ENCODE measurements at places on chromosomes 5 and 9.

- DNase-seq, result no peak
These were observed 161.7 kb downstream of the OXCT1 start for GRCh38 chr5:41708604-41708940.

DNA sequence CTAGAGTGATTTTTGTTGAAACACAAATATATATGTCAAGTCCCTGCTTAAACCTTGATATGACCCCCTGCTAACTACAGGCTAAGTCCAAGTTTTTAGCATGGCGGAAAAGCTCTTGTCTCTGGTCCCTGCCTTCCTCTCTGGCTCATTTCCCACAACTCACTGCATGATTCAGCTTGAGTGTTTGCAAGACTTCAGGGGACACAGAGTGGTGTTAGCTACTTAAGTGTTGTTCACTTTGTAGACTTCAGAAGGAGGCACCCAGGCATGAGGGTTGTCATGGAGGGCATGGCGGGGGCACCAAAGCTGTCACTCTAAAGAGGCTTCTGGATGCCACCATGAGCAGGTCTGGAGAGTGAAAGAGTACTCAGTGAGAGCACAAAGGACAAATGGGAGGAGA lies 362.4 kb upstream of the ACTBL2 start:
- DNase-seq, result no peak

DNA sequence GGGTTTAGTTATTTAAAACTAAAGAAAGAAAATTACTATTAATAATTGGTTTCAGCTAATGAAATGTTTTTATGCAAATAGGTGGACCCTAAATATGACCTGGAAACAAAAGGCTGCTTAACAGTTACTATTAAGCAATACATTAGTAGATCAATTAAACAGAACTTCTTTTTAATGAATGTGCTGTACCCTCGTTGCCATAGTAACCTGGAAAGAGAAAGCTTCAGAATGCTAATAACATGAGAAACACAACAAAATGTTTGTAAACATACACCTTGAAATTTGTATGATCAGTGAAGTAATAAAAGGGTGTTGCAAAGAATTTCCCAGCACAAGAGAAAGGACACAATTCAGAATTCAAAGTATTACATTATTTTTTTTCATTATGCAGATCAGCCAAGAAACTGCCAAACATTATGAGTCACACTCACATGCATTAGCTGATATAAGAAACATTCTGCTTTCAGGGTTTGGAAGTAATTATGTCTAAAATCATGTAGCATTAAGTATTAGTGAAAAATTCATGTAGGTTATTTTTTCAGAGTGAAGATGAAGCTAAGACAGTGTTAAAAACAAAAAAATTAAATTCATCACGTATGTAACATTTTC lies 348.3 kb downstream of the ISL1 start:
- no peak for DNase-seq

GRCh38 chr5:61402244-61402823 lies 70.3 kb downstream of the ZSWIM6 start:
- no peak for DNase-seq

DNA sequence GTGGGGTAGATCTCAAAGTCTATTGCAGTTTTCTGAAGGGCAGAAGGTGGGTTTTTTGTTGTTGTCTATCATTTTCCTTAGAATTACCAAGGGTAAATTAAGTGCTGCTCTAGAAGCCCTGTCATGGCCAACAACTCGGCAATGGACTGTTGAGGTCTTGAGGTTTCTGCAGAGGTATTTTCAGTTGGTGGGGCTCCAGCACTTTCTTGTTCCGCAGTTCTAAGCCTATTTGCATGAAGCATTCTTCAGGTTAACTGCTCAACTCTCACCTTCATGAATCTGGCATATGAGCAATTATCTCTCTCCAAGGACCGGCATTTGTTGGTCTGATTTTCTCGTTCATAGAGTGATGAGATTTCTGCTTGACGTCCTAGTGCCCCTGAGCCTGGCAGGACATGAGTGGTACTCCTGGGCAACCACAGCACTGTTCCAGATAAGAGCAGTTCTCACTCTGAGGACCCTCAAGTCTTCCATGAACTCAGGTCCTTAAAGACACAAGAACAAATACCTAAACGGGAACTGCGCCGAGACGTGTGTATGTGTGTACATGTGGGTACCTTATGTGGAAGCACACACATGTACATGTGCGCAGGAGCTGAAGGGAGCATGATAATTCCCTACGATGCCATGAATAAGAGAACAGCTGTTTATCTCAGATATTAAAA lies 544.5 kb downstream of the CSNK1G3 start:
- DNase-seq, result no peak

GRCh38 chr5:143352691-143353090 lies 50.8 kb downstream of the NR3C1 start:
- DNase-seq, result no peak

DNA sequence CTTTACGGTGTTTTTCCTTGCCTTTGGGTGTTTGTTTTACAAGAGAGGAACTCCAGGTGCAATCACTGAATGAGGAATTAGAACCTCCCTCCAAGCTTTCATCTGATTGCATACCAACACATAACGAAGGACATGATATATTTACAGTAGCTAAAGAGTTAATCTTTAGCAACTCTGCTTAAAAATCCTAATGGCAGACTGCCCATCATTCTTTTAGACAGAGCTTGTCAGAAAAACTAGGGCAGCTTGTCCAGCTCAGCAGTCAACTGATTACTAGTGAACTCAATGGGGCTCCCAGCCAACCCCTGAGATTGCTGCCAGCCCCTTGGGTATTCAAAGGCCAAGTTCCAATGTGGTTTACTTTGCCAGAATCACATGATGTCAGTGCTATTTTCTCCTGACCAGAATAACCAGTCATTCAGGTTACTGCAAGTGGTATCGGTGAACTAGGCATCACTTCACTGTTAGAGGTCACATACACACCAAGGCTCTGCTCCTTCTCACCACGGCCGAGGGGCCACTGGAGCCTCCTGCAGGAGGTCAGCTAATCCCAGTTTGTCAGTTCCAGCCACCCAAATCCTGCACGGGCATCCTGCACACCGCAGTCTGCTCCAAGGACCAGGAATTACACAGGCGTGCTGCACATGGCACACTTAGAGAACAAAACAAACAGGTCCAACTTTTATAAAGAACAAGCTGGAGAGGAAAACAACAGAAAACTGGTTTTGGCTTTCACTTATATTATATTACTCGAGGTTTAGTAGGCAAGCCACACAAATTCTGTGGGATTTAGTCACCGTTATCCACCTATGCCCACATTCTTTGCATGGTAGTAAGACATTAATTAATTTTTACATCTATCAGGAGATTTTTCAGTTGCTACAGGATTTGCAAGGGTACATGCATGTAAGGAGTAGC lies 62.5 kb downstream of the NFIB start:
- no peak for DNase-seq

DNA sequence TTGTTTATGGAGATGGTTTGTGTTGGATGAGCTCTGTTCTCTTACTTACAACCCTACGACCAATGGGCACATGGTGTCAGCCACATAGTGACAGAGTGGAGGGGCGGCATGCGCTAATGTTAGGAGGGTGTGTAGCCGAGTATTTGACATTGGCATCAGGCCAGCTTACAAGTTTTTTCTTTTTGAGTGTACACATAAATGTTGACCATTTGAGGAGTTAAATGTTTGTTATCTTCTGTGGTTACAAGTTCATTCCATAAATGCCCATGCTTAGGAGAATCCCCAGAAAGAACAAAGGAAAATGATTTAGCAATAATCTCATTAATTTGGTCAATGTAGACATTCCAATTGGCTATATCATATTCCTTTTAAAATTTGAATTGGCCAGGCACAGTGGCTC lies 180.1 kb upstream of the ELL2 start:
- no peak for DNase-seq

DNA sequence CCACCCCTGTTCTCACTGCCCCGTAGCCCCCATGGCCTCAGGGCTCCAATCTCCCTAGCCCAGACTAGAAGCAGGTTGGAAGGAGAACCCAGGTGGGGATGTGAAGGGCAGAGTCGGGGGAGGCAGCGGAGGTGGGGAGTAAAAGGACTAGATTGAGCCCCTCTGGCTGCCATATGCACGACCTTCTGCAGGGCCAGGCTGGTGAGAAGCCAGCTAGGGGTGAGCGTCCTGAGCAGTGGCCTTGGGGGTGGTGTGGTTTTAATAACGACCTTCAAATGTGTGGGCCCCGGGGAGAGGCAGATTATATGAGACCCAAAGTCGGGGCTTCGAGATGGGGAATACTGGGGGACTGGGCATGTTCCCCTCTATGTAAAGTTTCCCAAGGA lies 139.5 kb downstream of the C9orf50 start:
- no peak for DNase-seq

GRCh38 chr9:134502266-134502791 lies 139.3 kb upstream of the COL5A1 start:
- DNase-seq, result no peak

GRCh38 chr5:80156156-80156555 lies 99.7 kb downstream of the SERINC5 start:
- DNase-seq, result no peak

GRCh38 chr9:20315677-20316076 lies 306.6 kb downstream of the MLLT3 start:
- DNase-seq, result no peak

DNA sequence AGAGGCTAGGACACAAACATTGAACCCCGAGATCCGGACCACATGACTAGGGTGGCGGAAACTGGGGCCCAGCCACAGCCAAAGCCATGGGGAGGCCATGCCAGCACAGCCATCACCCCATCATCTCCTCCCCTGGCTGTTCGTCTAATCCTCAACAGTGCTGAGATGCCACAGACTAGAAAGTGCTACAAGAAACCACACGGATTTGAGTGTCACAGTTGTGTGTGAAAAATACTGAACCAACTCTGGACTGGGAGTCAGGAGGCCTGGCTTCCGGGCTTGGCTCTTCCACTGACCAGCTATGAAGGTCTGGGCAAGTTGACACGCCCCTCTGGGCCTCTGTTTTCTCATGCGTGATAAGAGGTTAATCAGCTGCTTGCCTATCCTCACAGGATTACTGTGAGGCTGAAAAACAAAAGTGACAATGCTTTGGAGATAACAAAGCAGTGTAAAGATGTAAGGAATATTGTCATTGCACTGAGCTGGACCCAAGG lies 38.8 kb upstream of the SHB start:
- no peak for DNase-seq

GRCh38 chr5:17267106-17267505 lies 49.7 kb downstream of the BASP1 start:
- no peak for DNase-seq

GRCh38 chr5:174303437-174304045 lies 258.0 kb downstream of the NSG2 start:
- no peak for DNase-seq

- no peak for DNase-seq
These were observed 16.3 kb upstream of the SEMA5A start for GRCh38 chr5:9562141-9562540.

- DNase-seq, result no peak
These were observed 10.6 kb upstream of the SLC44A1 start for GRCh38 chr9:105233873-105234272.

DNA sequence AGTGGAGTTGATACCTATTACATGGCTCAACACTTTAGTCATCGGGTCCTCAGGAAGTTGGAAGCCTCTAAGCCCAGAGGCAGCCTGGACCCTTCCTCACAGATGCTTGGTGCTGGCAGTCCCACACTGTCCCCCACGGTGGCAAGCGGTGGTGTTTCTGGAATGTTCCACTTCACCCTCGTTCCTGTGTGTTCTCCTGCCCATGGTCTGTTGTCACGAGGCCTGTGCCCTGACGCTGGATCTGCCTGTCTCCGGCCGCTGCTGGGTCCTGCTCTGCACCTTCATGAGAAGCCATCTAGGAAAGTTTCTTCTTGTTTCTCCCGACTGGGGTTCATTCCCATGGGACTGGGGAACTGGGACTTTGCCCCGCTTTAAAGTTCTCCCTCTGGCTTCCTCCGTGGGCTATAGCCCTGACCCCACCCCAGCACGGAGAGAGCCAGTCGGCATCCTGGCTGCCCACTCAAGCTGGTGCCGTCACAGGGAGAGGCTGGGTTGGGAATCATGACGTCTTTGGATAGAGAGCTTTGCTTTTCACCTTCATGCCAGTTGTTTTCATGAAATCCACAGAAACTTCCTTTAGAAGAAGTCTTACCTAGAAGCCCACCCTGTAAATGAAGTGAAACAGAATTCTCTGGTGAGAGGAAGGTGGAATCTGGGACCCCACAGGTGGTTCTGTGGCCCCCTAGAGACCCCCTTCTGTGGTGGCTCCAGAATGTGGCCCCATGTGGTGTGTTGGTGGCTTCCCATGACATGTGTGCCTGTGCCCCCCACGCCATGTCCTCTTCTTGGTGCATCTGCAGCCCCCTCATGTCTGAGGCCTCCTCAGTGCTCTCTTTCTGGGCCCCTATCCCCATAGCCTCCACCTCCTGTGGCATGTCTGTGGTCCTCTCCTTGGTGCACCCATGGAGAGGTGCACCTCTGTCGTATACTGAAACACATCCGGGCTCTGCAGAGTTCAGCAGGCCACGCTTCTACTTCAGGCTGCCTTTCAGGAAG lies 43.8 kb downstream of the TRIP13 start:
- DNase-seq, result no peak

- DNase-seq, result no peak
These were observed 1138.2 kb downstream of the TAF11L14 start for GRCh38 chr5:18772475-18772874.

DNA sequence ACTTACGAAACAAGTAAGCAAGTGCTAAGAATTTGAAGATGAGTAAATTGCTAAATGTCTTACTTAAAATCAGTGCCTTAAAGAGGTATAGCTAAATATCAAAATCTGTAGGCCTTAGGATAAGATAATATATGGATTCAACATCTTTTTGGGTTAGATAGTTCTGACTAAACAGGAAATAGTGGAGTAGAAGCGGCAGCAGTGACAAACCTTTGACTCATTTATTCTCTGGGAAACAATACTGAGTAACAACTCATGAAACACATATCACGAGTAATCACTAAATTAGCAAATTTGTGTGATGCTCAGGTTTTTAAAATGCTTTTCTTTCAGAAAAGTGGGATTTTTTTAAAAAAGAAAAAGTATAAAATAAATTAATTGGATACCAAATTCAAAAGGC lies 762.1 kb upstream of the TYRP1 start:
- DNase-seq, result no peak

DNA sequence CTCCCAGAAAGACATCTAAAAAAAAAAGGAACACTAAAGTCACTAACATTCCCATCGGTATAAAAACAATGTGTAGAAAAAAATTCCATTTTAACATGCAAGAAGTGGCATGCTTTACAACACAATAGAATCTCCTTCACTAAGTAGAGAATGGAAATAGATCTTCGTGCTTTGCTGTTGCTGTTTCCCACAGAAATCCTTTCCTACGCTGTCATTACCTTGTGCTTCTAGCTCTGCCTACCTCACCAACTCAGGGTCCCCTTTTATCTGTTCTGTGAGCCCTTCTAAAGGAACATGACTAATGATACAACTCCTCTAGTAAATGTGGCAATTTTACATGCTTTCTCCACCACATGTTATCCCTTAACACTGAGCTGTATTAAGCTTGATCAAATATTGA lies 202.9 kb downstream of the MCTP1 start:
- no peak for DNase-seq

All from stimulated activated CD4-positive, alpha-beta T cell treated with anti-CD3 and anti-CD28 coated beads, Interleukin-1b, Interleukin-23, amount 100 ng/mL, for 1 hour (primary cell).